Uterus (tissue), 4 donors: ENCODE measurements at places on chromosomes 2 and 18. TPM values are rescaled to one million over a fixed set of nuclear protein-coding genes. Genes with fewer than 3 reads are reported as not detected.

DNA sequence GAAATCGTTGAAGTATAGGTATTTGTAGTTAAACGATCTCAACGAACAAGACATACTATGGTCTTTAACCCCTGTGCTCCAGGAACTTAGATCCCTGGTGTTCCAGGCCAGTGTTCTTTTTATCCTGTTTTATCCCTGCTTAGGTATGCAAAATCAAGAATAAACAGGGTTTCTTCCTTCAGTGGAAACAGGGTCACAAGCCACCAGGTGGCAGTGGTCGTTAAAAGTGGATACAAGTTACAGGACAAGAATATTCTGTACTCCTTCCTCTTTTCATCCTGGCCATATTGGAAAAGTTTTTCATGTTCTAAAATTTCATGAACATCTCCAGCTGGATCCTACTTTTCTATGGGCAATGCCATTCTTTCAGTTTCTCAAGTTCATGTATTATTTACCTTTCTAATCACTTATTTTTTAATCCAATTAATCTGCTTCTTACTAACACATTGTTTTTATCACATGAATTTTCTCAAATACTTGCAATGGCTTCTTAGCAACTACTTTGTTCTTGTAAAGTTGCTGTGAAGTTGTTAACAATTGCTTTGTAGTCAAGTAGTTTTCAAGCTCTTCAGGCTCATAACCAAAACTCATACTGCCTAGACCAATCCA is 16.4 kb upstream of the HNMT start:
- DNase-seq, result peak; percentile 67

HRH4 gene
- not detected for total RNA-seq

SLC5A7 gene
- 0.21 TPM for total RNA-seq

SNTG2 gene
- total RNA-seq, result 3.2 TPM

LIMS3 gene
- total RNA-seq, result not detected

MYO3B gene
- not detected for total RNA-seq

GATA6 gene
- total RNA-seq, result 28.2 TPM

DNAH7 gene
- 0.29 TPM for total RNA-seq
